Activated CD4-positive, alpha-beta T cell treated with anti-CD3 and anti-CD28 coated beads, Interleukin-2, amount 50 U/mL, for 24 hours (primary cell): ENCODE measurements at places on chromosomes 6 and 20.

DNA sequence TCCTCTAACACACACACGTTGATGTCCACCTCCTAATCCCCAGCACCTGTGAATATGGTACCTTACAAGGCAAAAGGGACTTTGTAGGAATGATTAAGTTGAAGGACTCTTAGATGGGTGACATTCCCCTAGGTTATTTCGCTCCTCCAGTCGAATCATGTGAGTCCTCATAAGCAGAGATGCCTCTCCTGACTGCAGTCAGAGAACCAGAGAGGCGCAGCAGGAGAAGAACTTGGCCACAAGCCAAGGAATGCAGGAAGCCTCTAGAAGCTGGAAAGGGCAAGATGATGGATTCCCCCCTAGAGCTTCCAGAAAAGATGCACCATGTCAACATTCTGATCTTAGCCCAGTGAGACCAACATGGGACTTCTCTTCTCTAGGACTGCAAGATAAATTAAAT lies 133.1 kb upstream of the PTPRT start:
- no peak for DNase-seq

- DNase-seq = no peak
These were observed 32.8 kb upstream of the SCGN start for GRCh38 chr6:25619217-25619616.

- DNase-seq = no peak
These were observed 64.5 kb upstream of the SLC22A1 start for GRCh38 chr6:160057080-160057479.

- no peak for DNase-seq
These were observed 31.0 kb upstream of the TGM2 start for GRCh38 chr20:38196076-38196475.

DNA sequence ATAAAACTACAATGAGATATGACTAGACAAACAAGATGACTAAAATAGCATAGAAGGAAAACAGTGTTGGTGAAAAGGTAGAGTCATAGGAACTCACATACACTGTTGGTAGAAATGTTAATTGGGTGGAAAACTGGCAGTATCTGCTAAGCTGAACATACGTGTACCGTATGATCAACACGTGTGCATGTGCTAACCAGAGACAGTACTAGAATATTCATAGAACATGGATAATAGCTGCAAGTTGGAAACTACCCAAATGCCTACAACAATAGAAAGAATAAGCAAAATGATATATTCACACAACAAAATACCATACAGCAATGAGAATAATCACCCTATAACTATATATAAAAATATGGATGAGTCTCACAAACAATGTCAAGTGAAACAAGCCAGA lies 184.0 kb downstream of the IBTK start:
- no peak for DNase-seq

DNA sequence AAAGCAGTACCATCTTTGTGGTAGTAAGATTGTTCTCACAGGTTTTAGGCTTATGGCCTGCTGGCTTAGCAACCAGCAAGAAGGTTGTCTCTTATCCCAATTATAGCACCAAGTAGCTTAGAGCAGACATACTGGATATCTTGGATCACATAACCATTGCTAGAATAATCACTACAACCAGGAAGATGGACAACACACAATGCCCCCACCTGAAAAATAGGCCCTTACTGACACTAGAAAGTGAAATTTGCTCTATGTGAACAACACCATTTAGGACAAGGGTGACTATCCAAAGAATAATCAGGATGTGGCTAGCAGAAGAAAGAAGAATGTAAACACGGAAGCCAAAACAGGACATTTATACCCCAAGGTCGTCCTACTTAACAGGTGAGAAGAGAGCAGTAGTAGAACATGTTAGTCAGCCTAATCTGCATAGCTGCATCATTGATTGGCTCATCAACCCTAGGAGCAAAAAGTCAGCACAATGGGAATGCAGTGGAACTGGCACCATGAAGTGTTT lies 172.7 kb upstream of the MARCKS start:
- no peak for DNase-seq

- no peak for DNase-seq
These were observed 802.0 kb downstream of the C6orf118 start for GRCh38 chr6:164507206-164507940.

GRCh38 chr6:135936606-135937005 lies 85.1 kb downstream of the PDE7B start:
- DNase-seq = no peak

DNA sequence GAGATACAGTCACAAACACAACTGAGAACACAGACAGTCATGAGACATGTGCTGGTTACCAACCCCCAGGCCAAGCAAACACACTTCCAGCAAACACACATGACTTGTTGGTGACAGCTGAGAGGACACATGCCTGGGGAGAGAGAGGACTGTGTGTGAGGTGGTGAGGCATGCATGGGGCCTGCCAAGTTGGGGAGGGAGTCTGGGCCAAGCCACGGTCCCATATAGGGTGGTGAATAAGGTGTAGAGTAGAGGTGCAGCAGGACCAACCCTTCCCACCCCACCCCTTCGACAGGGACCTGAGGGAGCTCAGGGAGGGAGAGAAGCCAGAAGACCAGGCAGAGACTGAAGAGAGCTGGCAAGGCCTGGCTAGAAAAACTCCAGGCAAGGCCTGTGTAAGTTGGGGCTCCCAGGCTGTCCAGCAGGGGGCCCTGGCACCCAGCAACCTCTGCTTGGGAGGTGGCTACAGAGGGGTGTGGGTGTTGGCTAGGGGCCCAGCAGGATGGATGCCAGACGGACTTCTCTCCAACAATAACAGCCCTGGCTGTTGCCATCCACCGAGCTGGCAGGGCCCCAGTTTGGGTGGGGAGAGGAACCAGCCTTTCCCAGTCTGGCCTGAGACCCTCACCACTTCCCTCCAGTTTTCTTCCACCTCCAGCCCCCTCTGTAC lies 2.0 kb upstream of the SLC29A1 start:
- DNase-seq = peak; percentile 55

- no peak for DNase-seq
These were observed 438.3 kb downstream of the UTRN start for GRCh38 chr6:144723431-144723830.

DNA sequence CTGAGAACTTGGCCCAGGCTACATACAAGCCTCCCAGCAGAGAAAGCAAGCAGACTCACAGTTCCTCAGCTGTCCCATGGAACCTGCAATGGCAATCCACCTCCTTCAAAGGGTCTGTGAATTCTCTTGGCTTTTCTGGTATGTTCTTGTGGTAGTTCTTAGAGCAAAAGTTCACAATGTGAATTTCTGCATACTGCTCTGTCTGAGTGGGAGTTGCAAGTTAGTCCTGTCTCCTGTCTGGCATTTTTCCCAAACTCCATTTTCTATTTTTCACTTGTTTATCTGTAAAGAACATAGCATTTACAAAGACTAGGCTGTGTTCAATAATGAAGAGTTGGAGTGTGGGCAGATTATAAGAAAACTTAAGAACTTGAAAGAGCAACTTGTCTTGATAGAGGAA lies 269.9 kb downstream of the BCKDHB start:
- DNase-seq = no peak

DNA sequence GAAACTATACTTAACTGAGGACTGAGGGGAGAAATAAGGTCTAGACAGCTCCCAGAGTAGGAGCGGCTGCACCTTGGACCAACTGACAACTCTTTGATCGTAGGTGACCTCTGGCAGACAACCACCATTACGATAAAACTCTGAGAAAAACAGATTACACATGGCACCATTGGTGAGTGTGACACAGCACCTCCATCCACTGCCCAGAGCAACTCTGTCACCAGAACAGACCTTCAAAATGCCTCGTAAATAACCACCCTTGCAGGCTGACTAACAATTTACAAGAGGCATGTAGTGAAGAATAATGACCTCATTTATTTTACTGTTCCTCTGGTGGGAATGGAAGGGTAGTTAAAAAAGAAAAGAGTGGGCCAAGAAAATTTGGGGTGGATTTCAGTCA lies 64.2 kb downstream of the F13A1 start:
- DNase-seq = no peak

DNA sequence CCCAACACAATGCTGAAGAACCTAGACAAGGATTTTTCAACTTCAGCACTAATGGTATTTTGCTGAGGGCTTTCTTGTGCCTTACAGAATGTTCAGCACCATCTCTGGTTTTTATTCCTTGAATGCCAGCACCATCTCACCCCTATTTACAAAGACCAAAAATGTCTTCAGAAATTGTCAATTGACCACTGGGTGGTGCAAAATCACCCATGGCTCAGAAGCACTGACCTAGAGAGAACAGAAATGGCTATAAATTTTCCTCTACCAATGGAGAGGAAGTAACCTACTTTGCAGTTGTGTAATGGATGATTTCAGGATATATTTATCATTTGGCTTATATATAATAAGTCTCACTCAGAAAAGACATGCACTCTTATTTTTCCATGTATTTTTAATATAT lies 431.0 kb upstream of the IRAK1BP1 start:
- no peak for DNase-seq

- no peak for DNase-seq
These were observed 76.6 kb upstream of the STXBP5 start for GRCh38 chr6:147127587-147127986.

DNA sequence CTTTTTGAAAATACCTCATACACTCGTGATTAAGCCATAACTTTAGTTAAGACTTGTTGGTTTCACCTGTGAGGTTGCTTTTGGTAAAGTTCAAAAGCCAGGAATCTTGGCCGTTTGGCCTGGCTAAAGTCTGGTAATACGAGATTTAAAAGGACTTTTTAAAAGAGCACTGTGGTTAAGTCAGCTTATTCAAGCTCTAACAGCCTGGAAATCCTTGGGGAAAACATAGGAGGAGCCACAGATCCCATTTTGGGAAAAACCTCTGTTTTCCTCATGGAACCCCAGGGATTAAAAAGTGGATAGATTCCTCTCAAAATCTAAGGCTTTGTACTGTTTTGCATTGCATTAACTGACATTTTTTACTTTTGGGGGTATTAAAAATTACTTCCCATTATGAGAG lies 13.7 kb upstream of the SLC22A16 start:
- DNase-seq = no peak

DNA sequence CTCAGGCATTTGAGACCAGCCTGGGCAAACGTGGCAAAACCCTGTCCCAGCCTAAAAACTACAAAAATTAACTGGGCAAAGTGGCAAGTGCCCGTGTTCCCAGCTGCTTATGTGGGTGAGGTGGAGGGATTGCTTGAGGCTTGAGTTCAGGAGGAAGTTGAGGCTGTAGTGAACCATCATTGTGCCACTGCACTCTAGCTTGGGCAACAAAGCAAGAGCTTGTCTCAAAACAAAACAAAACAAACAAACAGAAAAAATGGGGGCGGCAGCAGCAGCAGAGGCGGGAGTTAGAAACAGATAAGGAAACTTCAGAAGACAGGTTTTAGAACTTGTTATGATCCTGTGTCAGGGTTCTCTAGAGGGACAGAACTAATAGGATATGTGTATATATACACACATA lies 49.0 kb downstream of the SCAF8 start:
- DNase-seq = no peak

DNA sequence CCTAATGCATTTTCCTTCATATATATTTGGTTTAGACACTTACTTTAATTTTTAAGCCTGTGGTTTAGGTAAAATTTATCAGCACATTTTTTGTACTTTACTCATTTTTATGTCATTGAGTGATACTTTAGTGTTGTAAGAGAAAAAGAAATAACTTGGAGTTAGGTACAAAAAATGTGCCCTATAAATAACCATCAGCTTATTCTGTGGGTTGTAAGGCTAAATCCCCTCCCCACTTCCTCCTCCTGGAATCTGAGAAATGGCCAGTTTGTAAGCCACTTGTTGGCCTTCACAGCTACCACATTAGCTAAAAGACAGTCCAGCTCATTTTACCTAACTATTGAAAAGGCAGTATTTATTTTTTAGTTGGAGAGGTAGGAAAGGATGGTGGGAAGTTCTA lies 576.3 kb downstream of the PKHD1 start:
- no peak for DNase-seq

- DNase-seq = no peak
These were observed 18.8 kb upstream of the RALGAPA2 start for GRCh38 chr20:20731000-20731944.

GRCh38 chr6:27897580-27898206 lies 14.5 kb downstream of the OR2B2 start:
- no peak for DNase-seq

DNA sequence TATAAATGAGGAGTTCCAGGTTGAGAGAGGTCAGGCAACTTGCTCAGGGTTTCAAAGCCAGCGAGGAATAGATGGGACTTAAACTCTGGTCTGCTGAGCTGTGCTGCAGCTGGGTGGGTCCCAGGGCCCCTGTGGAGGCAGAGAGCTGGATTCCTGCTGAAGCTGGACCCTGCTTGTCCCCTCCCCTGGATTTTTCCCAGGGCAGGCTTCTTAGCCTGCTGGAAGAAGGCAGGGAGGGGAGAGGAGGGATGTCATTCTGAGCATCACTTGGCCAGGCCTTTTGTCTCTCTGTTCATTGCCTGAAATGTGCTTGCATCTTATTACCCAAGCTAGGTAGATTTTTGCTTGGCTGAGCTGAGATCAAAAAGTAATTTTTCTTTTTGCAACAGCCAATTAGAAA lies 133.7 kb downstream of the DHX35 start:
- no peak for DNase-seq

- DNase-seq = no peak
These were observed 28.4 kb upstream of the GLP1R start for GRCh38 chr6:39020136-39020535.

DNA sequence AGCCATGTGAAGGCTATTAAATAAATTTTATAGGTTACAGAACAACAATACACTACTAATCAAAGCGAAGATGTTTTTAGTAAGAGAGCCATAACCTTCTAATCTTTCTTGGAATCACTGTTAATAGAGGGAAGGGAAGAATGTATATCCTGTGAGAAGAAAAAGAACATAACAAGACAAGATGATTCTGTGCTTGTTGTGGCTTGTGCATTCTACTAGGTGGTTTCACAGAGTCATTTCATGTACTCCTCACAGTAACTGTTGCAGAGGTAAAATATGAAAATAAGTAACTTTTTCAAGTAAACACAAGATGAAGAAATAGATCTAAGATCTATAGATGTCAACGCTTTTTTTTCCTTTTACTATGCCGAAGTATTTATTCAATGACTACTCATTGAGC lies 116.9 kb upstream of the FAM83B start:
- DNase-seq = no peak

- no peak for DNase-seq
These were observed 86.1 kb upstream of the STMND1 start for GRCh38 chr6:17015551-17016381.

DNA sequence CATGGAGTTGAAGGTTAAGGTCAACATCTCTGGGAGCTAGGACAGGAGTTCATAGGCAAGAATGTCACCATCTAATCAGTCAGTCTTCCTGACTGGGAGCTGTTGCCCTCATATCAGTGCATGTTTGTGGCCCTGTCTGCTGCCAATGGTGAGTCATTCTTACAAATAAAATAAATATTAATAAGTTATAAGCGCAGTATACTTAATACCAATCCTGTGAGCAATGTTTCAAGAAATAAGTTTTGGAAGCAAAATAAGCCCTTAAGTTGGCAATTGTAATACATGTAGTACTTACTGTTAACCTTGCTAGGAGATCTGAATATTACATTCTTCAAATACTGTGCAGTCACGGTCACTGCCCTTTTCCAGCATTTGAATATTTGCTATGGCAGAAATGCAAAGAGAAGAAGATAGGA lies 20.2 kb upstream of the MDGA1 start:
- no peak for DNase-seq
